Mesenchymal stem cell (in vitro differentiated cells and primary cell): ENCODE measurements at places on chromosomes 2 and 18.
A peak's percentile ranks its signal among the peaks of the same experiment; 100 is the strongest.

DNA sequence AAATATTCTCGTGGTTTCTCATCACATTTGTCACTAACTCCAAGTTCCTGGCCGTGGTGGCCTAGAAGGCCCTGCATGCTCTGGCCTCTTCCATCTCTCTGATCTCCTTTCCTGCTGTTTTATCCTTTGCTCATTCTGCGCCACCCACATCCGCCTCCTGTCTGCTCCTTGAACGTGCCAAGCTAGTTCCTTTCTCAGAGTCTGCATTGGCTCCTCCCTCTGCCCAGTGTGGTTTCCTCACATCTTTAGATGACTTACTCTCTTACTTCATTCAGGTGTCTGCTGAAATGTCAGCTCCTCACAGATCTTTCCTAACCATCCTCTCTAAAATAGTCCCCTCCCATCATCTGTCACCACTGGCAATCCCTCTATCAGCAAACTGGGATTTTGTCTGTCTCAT, 158.6 kb upstream of the RBMS1 start:
- no peak for DNase-seq

DNA sequence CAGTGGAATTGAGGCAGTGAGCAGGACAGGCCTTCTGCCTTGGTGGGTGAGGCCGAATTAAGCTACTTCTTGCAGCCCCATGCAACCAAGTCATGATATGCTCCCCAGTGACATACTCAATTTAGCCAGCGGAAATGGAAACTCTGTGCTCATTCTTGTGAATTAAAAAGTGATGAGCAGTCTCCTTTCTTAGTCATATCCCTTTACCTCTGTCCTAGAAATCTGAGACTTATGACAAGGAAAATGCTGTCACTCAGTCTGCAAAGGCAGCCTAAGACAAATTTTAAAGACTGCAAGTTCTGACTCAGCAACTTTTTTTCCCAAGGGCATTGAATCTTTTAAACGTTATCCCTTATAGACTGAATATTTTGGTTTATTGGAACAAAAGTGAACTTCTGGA, 218.2 kb downstream of the SH3BP4 start:
- DNase-seq = peak; percentile 61

- DNase-seq = no peak
Observed at GRCh38 chr2:16105669-16106281, 165.4 kb downstream of the MYCN start.

DNA sequence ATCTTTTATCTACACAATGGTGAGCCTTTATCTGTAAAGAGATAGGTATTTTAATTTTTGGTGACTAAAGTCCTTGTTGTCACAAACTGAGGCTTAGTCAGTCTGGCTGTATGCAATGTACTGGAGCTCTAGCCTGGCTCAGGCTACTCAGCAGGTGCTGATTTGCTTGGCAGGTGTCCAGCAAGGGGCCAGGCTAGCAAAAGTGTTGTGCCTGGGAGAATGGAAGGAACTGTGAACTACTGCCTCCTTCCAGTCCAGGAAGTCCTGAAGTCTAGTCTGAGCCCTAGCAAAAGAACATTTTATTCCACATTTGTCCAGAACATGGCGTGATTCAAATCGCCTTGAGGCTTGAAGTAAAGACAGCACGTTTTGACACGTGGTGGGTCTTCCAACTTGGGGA, 260.5 kb downstream of the CCDC85A start:
- no peak for DNase-seq

- peak; percentile 44 for DNase-seq
Observed at GRCh38 chr2:106147159-106147558, 46.9 kb downstream of the UXS1 start.
